ENCODE measurements at places on chromosomes 16 and 17. TPM values are rescaled to one million over a fixed set of nuclear protein-coding genes. Genes with fewer than 3 reads are reported as not detected.

GRCh38 chr17:39196241-39196807, 1.1 kb downstream of the CACNB1 start:
- DNase-seq: no peak

GRCh38 chr16:80403894-80404293, 136.9 kb upstream of the DYNLRB2 start:
- no peak for DNase-seq

GRCh38 chr17:66255527-66255971, 26.3 kb upstream of the APOH start:
- DNase-seq: no peak

The CTRB2 gene
- polyA plus RNA-seq: not detected
